ENCODE measurements at places on chromosomes 12 and 14. TPM values are rescaled to one million over a fixed set of nuclear protein-coding genes. Genes with fewer than 3 reads are reported as not detected.

ENDOU gene
- polyA plus RNA-seq, result 0.34 TPM

ZNF84 gene
- 63.0 TPM for polyA plus RNA-seq

FLRT2 gene
- 234 TPM for polyA plus RNA-seq

RHEBL1 gene
- polyA plus RNA-seq, result 2.2 TPM

CLEC1B gene
- 1.4 TPM for polyA plus RNA-seq

CPNE8 gene
- polyA plus RNA-seq, result 14.6 TPM

NXPH4 gene
- 3.0 TPM for polyA plus RNA-seq

AKAP6 gene
- polyA plus RNA-seq, result 2.6 TPM

CATSPERB gene
- 0.63 TPM for polyA plus RNA-seq

DLGAP5 gene
- polyA plus RNA-seq, result 21.7 TPM

TMEM117 gene
- polyA plus RNA-seq, result 12.4 TPM

TGFB3 gene
- 18.8 TPM for polyA plus RNA-seq

GRIP1 gene
- polyA plus RNA-seq, result 26.7 TPM

DNA sequence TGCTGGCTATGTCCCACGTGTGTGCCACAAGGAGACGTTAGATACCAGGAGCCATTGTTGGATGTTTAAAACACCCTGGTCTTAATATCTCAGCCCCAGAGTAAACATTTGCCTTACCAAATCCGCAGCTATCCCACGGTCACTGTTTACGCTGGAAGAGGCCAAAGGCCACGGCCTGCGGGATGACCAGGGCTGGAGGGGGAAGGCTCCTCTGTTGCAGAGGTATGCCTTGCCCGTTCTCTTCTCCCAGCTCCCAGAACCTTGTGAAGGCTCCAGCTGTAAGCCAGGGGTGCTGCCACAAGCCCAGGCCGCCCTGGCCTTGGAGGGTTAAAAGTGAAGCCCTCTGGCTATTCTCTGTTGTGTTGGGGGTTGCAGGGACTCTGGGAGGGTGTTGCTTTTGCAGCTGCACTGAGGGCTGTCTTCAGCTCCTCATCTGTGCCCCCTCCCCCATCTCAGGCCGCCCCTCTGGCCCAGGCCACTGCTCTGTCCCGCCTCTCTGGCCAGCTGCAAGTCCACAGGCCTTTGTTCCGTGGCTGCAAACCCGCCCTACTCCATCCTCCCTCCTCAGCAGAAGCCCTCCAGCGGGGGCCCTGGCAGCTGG, 2.5 kb downstream of the PLEKHG3 start:
- DNase-seq, result no peak

- no peak for DNase-seq
These were observed 117.6 kb downstream of the SLC35F4 start for GRCh38 chr14:57748279-57748678.

- DNase-seq, result no peak
These were observed 48.0 kb downstream of the IRAK3 start for GRCh38 chr12:66236969-66237368.

DNA sequence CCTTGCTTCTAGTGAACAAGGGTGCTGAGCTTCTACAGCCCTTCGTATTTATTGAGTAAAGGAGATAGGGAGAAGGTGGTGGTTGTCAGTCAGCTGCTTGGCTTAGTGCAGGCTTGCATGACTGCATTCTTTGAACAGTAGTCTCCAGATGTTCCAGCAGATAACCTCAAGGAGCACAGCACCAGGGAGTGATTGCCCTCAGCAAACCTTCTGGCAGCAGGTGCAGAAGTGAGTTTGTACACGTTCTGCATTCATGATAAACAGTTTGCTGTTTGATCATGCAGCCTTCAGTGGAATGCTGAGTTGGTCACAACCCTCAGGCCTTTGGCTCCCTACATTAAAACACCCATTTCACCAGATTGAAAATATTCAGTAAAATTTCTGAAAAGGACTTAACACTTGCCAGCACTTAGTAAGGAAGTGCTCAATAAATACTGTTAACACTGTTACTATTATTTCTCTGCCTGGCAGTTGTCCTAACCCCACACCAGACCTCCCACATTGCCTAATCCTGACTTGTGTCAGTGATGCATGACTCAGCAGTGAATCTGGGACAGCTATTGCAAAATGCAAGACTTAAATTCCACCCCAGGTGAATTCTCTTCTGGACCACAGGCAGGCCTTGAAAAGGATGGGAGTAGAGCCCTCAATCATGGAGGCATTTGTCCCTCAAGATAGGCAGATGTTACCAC, 18.9 kb upstream of the CARMIL3 start:
- no peak for DNase-seq

- DNase-seq, result no peak
These were observed 534 bp downstream of the PPP2R3C start for GRCh38 chr14:35121026-35121886.

- no peak for DNase-seq
These were observed 994.4 kb upstream of the SEL1L start for GRCh38 chr14:82528016-82528415.

GRCh38 chr12:26156201-26156871, 31.5 kb upstream of the BHLHE41 start:
- DNase-seq, result no peak

- no peak for DNase-seq
These were observed 80.8 kb downstream of the DACT1 start for GRCh38 chr14:58718226-58719205.

DNA sequence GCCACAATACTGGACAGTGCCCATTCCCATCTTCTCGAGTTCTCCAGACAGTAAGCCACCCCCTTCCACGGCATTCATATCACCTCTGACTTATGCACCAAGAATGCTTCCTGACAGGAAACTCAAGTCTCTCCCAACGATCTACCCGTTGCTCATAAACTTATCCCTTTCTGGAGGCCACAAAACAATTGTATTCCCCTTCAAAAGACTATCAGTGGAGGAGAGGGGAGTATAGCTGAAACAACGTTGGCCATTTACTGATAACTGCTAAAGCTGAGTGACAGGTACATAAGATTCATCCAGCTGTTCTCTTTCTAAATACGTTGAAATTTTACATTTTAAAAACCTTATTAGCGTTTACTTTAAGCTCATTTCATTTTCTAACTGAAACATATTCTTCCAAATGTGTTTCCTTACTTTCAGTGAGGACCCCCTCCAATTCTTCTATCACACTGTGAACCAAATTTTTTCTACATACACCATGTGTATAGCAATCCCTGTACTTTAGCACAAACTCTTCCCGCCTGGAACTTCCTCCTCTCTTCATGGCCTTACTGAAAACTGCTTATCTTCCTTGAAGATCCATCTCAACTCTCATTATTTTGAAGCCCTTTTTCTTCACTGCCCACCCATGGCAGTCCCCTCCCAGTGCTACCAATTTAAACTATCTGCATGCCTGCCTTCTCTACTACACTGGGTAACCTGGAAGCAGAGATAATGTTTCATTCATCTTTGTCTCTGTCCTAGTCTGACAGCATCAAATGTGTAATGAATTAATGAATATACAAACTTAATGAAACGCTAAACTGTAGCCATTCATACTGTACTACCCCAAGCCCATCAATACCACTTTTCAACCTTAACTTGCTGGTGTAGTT, 28.8 kb downstream of the ATXN2 start:
- DNase-seq, result no peak

DNA sequence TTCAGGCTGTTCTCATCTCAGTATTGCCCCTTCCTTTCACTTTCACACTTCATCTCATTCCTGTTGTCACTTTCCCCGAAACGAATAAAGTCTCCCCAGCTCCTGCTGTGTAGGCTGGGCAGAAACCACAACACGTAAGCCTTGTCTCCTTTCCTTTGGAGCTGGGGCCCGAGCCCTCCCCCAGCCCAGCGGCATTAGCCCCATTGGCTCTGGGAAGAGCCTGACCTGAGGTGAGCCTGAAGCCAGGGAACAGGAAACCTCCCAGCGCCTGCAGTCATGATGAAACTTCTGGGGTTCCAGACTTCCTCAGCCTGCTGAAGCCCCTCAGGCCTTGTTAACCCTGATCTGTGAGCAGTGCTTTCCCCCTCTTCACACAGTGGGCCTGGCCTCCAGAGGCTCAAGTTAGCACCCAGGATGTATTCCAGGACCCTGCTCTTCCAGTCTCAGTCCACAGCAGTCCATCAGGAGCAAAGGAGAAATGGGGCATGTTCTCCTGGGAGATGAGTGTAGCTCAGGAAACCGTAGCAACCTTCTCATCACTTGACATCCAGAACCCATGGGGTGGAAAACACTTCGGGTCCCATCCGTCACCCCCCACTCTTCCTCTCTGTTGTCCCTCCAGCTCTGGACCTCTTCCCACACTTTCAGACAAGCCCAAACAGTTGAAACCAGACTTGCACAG, 21.8 kb downstream of the VASH1 start:
- no peak for DNase-seq

- DNase-seq, result no peak
These were observed 934 bp upstream of the TAPBPL start for GRCh38 chr12:6450869-6451347.

DNA sequence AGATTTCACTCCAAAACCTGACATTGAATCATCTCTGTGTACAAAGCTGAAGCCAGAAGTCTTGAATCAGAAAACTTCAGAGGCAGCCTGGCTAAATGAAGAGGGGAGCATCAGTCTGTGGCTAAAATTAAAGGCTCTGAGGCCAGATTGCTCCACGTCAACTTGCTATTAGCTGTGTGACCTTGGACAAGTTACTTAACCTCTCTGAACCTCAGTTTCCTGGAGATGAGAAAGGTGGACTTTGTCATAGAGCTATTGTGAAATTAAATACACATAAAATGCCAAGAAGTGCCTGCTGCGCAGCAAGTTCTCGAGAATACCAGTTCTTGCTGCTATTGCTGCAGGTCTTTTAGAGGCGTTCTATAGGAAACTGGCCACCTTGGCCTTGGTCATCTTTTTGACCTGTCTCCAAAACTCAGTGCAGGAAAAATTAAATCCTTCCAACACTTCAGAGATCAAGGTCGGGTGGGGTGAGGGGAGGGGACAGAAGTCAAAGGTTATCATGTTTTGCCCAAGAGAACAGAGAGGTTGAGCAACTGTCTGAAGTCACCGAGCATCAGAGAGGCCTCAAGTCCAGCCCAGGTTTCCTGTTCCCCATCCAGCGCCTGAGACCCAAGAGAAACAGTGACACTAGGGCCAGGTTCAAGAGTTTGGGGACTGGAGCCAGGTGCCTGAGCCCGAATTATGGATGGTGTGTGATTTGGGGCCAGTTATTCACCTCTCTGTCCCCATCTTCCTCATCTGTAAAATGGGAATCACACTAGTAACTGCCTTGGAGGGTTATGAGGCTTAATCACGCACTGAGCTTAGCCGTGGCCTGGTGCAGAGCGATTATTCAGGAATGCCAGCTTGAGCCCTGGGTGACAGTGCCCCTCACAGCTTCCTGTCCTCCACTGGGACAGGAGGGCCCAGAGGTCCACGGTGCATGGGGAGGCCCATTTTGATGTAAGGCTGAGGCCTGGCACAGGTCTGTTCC, 1.1 kb downstream of the SERPINA1 start:
- no peak for DNase-seq

- no peak for DNase-seq
These were observed 25.2 kb downstream of the SRGAP1 start for GRCh38 chr12:63869656-63870055.

GRCh38 chr12:123231931-123232330, 1.0 kb downstream of the MPHOSPH9 start:
- DNase-seq, result no peak

DNA sequence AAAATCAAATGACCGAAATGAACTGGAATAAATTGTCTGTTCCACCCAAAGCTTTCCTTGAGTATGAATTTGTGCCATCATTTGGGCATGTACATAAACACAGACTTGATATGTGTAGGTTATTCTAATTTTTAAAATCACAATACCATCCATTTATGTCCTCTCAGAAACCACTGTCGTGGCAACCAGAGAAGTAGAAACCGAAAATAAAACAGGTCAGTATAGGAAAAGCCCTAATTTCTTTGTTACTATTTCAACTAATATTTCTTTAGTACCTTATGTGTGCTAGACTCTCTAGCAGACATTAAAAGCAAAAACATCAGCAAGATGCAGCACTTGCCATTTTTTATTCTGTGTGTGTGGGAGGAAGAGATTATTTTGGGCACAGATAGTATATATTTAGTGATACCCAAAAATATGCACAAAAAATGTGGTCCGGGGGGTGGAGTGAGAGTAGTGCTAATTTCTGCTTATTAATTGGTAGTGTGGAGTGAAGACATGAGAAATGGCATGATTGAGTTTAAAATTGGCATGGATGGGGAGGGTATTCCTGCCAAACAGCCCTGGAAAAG, 130.8 kb upstream of the CNTN1 start:
- DNase-seq, result no peak

GRCh38 chr12:6928703-6929407, 1.1 kb downstream of the ATN1 start:
- DNase-seq, result no peak

DNA sequence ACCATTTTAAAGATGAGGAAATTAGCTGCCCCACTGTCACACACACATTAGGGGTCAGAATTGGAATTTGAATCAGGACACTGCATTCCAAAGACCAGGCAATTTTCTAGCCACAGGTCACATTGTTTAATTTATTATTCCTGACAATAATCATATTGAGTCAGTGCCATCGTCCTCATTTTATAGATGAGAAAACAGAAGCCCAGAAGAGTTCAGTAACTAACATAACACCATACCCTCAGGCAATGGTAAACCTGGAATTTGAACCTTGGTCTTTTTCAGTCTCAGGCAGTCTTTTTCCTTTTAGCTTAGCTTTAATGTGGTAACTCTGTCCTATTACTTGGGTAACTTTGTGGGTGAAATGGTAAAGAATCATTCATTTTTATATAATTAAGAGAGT, 330.3 kb upstream of the SYT1 start:
- DNase-seq, result no peak

DNA sequence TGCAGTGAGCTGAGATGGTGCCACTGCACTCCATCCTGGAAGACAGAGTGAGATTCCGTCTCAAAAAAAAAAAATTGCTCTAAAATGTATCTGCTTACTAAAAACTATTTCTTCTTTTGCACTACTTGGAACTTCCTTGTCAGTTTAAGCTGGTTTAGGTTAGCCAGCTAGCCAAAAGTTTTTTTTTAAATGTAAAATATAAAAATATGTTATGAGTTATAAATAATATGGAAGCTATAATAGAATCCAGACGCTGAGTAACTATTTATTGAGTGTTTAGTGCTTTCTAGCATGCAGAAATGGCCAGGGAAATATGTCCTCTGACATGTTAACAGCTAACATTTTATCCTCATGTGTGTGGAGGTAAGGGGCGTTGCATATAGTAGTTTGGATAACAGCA, 85.6 kb downstream of the PLEKHA5 start:
- DNase-seq, result no peak

DNA sequence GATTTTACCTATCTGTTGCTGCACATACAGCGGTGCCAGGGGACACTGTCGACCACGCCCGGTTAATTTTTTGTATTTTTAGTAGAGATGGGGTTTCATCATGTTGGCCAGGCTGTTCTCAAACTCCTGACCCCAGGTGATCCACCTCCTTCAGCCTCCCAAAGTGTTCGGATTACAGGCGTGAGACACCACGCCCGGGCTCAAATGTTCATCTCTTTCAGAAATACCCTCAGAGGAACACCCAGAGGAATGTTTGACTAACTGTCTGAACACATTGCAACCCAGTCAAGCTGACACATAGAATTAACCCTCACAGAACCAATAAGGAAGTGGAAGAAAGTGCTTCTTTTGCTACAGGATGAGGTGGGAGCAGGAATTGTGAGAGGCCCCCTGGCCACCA, 15.0 kb upstream of the ETFBKMT start:
- DNase-seq, result no peak
